ENCODE measurements at places on chromosomes 7 and 10. TPM values are rescaled to one million over a fixed set of nuclear protein-coding genes. Genes with fewer than 3 reads are reported as not detected.

DNA sequence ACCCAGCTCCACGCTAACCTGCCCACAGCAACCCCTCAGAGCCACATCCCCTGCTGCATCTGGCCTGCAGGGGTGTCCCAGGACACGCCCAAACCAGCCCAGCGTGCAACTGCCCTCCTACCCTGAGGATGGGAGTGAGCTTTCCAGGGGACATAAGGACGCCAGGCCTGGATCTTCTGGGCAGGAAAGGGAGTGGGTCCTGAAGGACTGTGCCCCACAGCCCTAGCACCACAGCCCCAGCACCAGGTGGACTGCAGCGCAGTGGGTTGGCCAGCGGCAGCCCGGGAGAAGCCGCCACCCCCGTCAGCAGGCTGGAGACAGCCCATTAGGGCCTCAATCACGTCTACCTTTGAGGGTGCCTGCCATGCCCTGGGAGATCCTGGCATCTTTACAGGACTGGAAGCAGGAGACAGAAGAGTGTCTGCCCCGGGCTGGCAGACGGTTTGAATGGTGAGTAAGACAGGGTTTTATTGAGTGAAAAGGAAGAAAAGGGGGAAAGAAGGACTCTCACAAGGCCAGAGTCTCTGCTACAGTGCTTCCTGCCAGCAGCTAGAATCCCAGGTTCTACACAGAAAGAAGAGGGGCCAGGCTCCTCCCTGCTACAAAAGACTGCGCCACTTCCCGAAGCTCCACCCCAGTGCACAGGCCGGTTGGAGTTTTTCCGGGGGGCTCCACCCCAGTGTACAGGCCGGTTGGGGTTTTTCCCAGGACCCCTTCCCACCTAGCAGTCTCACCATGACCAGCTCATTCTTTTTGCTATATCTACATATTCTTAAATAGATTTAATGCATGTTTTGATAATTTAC is 69.8 kb upstream of the KCTD7 start:
- DNase-seq: no peak

BTAF1 gene
- 51.0 TPM for total RNA-seq

- no peak for DNase-seq
Measured at GRCh38 chr10:119669975-119670640, 18.9 kb downstream of the BAG3 start.

GRCh38 chr7:126658684-126659083 is 594.1 kb downstream of the GRM8 start:
- DNase-seq: no peak

SBDS gene
- 92.0 TPM for total RNA-seq

- no peak for DNase-seq
Measured at GRCh38 chr7:36984710-36985312, 260.5 kb upstream of the AOAH start.

DNA sequence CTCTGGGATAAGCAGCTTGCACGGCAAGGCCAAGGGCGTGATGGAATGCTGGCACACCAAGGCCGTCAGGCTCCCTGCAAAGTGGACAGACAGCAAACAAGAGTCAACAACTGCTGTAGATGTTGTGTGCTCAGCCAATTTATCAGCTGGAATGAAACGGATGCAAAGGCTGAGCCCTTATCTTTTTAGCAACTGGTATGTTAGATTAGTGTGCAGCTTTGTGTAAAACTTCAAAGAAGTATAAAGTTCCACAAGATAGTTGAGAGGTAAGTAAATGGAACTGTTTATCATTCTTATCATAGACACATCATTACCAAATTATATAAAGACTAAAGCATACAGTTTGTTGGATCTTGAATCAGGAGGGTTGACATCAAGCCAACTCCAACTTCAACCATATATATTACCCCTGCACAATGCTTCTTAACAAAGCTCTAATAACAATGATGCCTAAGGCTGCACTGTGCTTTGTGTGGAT is 289.0 kb downstream of the TNS3 start:
- no peak for DNase-seq

GRCh38 chr7:154743206-154743605 is 259.7 kb downstream of the PAXIP1 start:
- DNase-seq: no peak

C10orf90 gene
- not detected for total RNA-seq

CDCA7L gene
- total RNA-seq: 75.9 TPM

DNA sequence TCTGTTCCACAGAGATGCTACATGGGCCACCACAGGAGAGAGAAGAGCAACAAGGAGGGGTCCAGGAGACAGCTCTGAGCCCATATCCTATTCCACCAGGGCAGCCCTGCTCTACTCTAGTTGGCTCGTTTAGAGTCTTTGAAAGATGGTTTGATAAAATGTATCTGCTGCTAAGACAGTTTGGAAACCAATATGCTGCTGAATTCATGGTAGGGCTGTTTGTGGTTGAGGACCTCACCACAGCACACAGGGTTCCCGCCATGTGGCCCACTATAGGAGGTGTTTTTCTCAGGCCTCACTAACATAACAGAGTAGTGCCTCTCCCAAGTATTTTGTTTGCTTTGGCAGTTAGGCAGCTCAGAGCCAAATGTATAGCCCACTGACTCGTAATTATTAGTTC is 35.8 kb upstream of the ZC3HAV1L start:
- DNase-seq: peak; percentile 50

- DNase-seq: no peak
Measured at GRCh38 chr10:33284945-33285344, 49.5 kb downstream of the NRP1 start.

DNA sequence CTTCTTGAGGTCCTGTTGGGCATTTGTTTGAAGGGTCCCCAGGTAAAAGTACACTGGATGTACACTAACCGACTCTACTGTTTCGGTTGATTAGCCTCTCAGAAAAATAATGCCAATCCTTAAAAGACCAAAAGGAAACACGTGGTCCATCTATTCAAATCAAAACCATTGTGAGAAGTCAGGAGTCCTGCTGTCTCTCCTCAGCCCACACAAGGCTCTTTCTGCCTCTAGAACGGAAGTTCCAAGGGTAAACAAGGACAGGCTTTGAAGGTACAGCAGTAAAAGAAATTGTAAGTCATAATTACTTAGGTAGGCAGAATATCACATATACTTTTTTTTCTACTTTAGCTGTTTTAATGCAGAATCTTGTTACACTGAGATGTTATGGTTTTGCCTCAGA is 71.7 kb upstream of the TPK1 start:
- no peak for DNase-seq

GARIN1A gene
- 0.22 TPM for total RNA-seq

GRCh38 chr7:64839910-64840309 is 45.7 kb downstream of the ZNF138 start:
- DNase-seq: no peak

DNA sequence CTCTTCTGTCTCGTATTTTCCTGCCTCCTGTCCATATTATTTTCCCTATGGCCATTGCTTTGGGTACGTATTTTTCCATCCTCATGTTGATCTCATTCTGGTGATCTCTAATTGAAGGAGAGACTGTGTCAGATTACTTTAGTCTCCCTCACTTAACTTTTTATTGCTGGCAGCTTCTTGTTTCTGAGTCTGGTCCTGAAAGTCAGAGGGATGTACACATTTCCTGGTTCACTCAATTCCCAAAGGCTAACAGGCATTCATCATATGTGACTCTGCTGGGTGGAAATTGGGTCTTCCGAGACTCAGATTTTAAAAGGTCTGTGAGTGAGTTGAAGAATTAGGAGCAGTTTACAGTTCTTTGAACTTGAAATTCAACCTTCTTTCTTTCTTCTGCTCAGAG is 10.9 kb downstream of the UMAD1 start:
- DNase-seq: no peak

LRRD1 gene
- total RNA-seq: not detected

DNA sequence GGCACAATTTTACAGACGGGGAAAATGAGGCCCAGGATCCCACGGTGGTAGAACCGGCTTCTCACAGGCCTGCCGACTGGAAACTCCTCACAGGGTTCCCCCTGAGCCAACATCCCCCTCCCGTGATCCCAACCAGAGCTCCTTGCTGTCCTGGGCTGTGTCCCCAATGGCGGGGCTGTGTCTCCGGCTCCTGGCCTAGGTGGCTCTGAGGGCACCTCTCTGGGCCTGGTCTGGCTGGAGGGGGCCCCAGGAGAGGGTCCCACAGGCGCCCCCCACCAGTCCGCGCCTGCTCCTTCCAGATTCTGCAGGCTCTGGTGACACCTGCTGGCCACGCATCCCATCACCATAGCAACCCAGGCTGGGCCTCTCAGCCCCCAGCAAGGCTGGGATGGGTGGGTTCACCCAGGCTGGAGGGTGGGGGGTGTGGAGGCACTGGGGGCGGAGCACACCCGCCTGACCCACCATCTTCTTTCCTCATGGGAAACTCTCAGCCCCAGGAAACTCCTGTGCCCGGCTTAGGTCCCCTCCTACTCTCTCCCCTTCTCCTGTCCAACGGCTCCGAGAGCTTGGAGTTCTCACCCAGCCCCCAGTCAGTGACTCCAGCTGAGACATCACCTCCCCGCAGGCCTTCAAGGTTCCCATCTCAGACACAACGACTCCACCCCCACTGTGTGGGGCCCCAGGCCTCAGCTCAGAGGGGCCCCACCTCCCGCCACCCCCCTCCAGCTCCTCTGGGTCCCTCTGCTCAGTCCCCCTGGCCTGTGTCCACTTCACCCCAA is 27.1 kb upstream of the TNRC18 start:
- DNase-seq: no peak

- DNase-seq: no peak
Measured at GRCh38 chr10:93074147-93074596, 479 bp downstream of the CYP26A1 start.

DNA sequence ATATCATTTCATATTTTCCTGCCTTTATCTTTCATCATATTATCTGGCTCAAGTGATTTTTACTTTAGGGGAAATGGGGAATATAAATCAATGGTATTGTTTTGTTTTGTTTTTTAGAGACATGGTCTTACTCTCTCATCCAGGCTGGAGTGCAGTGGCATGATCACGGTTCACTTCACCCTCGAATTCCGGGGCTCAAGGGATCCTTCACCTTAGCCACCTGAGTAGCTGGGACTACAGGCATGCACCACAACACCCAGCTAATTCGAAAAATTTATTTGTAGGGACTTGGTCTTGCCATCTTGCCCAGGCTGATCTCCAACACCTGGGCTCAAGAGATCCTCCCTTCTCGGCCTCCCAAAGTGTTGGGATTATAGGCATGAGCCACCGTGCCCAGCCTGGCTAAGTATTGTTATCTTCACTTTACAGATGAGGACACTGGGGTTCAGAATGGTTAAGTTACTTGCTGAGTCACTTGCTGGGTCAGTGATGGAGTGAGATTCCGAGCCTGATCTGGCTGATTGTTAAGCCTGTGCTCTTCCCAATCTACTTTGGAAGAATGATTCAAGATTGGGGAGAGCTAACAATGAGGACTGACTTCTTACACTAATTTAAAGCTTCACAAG is 3.7 kb upstream of the SLC16A9 start:
- no peak for DNase-seq

DNA sequence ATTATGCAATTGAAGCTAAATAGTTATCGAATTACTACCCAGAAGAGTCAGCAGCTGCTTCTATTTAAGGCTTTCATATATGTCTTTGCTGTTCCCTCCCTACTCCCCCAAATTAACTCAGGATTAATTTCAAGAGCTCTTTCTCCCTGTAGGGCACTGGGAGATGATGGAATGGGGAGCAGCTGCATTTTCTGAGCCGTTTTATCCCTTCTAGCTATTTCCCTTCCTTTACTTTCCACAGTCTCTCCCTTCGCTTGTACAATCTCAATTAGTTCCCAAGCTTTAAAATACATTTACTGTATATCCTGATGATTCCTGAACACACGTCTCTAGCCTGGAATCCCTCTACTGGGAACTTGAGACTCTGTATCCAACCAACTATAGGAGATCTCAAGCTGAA is 19.8 kb upstream of the TSPAN12 start:
- no peak for DNase-seq

GCK gene
- 1.0 TPM for total RNA-seq

DNA sequence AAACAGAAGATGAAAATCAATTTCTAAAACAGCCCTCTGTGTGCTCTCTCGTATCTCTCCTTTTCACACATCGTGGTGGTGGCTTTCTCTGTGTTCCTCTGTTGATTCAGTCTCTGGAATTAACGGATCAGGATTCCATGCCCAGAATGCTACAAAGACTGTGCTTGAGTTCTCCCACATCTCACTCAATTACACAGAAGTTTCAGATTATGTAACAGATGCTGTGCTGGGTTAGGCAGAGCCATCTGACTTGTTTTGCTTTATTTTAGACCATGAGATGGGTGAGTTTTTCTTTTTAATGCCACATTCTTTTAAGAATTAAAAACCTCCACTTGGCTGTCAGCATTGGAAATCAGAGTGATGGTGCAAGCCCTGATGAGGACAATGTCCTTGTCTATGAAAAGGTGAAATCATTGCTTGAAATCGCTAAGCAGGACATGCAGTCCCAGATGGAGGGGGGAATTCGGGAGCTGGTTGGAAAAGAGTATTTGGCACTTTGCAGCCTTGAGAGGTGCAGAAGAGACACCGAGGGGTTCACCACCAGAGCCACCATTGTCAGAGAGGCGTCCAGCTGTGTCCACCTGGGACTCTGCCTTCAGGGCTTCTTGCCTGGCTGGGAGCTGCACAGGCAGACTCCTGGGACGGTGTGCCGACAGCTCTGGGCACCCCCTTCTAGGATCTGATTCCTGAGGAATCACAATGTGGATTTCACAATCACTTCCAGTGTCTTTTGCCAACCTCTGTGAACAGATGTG is 80.4 kb downstream of the EGFR start:
- no peak for DNase-seq

DNA sequence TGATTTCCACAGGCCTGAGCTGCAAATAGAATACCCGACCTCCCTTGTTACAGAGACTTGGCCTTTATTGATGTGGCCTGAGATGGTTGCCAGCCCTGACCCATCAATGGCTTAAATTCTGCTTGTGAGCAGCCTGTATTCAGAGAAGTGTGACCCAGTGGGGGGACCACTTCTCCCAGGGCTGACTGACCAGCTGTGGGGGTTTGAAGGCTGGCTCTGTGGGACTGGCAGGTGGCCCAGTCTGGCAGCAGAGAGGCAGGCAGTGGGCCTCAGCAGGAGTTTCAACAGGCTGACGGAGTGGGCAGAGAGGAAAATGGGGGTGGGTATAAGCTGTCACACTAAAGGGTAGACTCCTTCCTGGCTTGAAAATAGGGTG is 12.2 kb upstream of the PPIF start:
- DNase-seq: no peak

GRCh38 chr10:7296648-7297047 is 114.2 kb downstream of the SFMBT2 start:
- no peak for DNase-seq

FBXO24 gene
- total RNA-seq: 0.47 TPM

TMEM196 gene
- total RNA-seq: not detected

LRRTM3 gene
- total RNA-seq: not detected

PLAU gene
- 1.6 TPM for total RNA-seq

CDC14C gene
- not detected for total RNA-seq

- no peak for DNase-seq
Measured at GRCh38 chr10:123359539-123359938, 205.3 kb downstream of the BUB3 start.

- no peak for DNase-seq
Measured at GRCh38 chr10:50740293-50740648, 535 bp downstream of the ASAH2B start.

MPP7 gene
- total RNA-seq: 7.9 TPM

DNAJC12 gene
- total RNA-seq: 12.7 TPM

- DNase-seq: no peak
Measured at GRCh38 chr10:122490268-122490667, 28.9 kb downstream of the HTRA1 start.

- no peak for DNase-seq
Measured at GRCh38 chr7:48299580-48300169, 128.4 kb downstream of the ABCA13 start.
